ENCODE measurements at places on chromosomes 4 and X.

- DNase-seq, result no peak
These were observed 6.0 kb downstream of the TMEM271 start for GRCh38 chr4:569958-570667.

DNA sequence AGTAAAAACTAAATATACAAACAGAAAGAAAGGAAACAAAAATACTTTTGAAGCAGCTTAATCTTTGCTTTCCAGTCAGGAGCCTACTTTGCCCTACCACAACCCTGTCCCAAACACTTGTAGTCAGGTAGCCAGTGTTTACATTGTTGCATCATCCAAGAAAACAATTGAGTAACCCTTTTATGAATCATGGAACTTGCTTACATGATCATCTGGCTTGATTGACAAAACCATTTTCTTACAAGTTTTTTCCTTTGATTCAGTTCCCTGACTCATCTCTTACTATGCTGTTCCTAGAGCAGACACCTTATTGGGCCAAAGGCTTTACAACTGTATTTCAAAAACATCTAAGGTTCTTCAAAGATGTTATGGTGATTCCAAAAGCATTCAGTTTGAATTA lies 740.1 kb downstream of the KLHL13 start:
- DNase-seq, result no peak

DNA sequence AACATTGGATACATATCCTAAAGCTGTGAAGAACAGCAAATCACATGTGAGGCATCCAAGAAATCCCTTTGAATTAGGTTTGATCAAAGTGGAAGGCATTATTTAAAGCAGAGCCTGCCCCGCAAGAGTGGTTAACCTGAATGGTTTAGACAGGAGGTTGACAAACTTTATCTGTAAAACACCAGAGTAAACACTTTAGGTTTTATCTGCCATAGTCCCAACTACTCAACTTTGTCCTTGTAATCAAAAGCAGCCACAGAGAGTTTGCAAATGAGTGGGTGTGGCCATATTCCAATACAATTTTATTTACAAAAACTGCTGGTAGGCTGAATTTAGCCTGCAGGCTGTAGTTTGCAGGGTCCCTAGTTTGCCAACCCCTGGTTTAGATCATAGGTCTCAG lies 25.2 kb upstream of the FGFBP2 start:
- DNase-seq, result no peak

DNA sequence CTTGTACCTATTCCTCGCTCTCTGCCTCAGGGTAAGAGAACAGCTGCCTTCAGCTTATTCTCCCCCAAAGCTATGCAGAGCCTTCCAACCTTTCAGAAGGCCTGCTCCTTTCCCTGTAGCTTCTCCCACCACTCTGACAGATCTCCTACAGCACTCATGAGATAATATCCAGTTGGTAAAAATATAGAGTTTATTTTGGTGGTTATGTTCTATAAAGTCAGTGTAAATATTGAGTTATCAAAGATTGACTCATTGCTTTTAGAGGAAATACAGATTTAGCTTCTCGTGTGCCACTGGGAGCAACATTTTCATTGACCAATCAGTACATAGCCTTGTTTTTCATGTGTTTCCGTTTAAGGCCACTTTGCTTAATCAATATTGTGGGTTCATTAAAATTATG lies 216.2 kb upstream of the TECRL start:
- DNase-seq, result no peak

DNA sequence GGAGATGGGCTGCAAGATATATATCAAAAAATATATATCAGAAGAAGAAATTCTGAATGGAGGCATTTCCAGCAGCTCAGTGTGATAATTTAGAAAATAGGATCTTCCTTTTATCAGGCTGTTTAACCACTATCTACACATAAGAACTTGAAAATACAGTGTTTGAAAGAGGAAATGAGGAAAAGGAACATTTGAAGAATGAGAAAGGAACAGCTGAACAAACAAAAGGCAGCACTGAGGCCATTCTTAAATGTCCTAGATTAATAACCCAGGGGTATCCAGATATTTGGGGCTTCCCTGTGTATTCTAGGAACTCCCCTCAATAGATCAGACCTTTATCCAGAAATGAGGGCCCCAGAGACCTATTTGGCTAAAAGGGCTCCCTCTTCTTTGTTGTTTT lies 4.1 kb downstream of the SLC39A8 start:
- DNase-seq, result no peak

DNA sequence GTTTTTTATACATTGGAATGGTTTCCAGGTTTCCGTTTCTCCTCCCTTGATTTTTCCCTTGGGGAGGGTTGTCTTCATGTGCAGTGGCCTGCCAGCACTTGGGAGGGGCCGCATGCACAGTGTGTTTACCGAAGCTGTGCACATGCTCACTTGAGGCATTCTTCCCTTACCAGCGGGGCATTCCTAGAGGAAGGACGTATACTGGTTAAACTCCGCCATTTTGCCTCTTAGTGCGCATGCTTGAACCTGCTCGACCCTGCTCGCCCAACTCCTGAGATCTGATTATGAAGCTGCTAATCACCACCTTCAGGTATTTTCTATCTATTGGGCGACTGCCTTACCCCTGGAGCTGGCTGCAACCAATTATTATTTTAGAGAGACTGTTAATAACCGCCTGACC lies 76.2 kb downstream of the CXCL13 start:
- DNase-seq, result no peak

DNA sequence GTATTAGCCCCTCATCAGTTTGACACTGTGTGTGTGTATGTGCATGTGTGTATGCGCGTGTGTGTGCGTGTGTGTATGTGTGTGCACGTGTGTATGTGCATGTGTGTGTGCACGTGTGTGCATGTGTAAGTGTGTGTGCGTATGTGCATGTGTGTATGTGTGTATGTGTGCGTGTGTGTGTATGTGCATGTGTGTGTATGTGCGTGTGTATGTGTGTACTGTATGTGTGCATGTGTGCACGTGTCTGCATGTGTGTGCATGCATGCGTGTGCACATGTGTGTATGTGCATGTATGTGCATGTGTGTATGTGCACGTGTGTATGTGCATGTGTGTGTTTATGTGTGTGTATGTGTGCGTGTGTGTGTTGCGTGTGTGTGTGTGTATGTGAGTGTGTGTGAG lies 31.1 kb upstream of the MXRA5 start:
- no peak for DNase-seq

GRCh38 chr4:85128246-85129204 lies 162.0 kb upstream of the WDFY3 start:
- no peak for DNase-seq

- no peak for DNase-seq
These were observed 427.9 kb downstream of the STIM2 start for GRCh38 chr4:27288496-27288895.

- no peak for DNase-seq
These were observed 31.1 kb downstream of the TMEM164 start for GRCh38 chrX:110034036-110034435.

DNA sequence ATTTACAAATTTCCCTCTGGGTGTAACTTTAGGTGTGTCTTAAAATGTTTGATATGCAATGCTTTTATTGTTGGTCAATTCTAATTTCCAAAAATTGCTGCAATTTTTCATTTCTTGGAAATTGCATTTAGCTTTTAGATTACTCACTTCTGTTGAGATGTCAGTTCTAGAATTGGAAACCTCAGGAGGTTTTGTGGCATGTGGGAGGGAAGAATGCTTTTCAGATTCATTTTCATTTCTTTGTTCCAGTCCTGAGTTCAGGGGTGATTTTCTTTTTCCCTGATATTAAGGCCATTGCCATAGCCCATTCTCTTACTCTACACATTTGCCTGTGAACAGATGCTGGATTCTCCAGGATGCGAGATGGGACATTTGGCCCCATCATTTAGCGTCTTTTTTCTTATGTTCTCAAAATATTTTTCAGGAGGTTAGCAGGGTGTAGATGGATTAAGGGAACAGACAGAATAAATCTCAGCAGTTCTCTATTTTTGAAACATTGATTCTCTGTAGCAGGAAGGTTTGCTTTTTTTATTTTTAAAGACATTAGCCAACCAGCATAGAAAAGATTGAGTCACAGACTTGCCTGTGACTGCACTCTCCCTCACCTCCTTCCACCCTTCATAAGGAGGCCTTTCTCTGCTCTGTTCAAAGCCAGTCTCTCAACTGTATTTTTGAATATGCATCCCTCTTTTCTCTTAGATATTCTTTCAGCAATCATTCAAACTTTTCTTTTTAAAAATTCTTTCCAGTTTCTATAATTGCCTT lies 238.4 kb upstream of the ANXA3 start:
- DNase-seq, result peak; percentile 26

DNA sequence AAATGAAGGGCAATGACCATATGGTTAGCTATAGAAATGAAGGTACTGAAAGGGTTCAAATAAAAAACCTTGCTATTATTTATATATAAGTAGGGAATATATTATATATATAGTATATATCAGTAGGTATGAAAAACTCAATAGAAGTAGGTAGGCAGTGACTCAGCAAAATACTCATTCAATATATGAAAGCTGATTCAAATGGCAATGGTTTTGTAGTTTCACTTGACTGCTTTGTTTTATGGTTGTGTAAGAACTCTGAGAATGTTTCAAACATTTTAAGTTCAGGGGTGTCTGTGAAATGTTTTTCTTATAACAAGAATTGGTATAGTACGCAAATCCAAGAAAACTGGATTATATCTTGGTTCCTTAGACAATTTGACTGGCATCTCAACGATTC lies 4.1 kb downstream of the ZNF280C start:
- DNase-seq, result no peak

- DNase-seq, result no peak
These were observed 954.5 kb upstream of the IGFBP7 start for GRCh38 chr4:58064653-58065052.

GRCh38 chr4:101200561-101200960 lies 146.8 kb downstream of the PPP3CA start:
- no peak for DNase-seq

DNA sequence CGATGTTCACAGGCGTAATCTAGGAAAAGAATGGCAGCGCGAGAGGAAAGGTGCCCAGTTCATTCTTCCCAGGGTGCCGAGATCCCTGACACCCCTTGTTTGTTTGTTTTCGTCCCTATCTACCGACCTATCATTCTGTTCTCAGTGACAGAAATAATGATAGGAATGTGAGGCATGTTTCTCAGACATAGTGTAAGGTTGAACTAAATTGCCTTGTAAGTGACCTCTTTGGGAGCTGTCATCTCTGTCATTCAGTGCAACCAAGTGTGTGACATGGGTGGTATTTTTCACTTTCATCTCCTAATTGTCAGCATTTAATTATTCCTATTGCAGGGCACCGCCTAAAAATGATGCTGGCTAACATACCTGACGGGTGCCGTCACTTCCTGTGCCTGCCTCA lies 24.4 kb downstream of the CLDN22 start:
- DNase-seq, result no peak

GRCh38 chr4:110119337-110119736 lies 79.1 kb downstream of the ELOVL6 start:
- no peak for DNase-seq

GRCh38 chr4:112502871-112503270 lies 13.1 kb downstream of the NEUROG2 start:
- no peak for DNase-seq

GRCh38 chr4:128906581-128906980 lies 97.1 kb downstream of the JADE1 start:
- DNase-seq, result no peak

- no peak for DNase-seq
These were observed 185.4 kb upstream of the MTMR8 start for GRCh38 chrX:64580605-64581004.

GRCh38 chrX:154967603-154968002 lies 54.9 kb downstream of the F8 start:
- DNase-seq, result no peak

DNA sequence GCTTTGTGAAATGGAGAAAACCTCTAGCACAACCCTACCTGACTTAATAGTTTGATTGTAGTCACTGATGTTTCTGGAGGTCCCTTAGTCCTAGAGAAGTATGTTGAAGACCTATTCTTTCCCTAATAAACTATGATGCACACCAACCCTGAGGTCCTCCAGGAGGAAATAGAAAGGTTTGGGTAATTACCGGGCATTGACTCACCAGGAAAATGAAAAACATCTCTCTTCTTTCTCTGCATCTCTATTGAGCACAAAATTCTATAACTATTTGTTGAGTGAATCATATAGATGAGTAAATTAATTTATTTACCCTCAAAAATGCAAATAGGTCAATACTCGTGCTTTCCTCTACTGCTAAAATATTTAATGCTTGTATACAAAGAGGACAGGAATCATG lies 582.4 kb upstream of the FAM241A start:
- no peak for DNase-seq

- DNase-seq, result no peak
These were observed 684.1 kb downstream of the TRAM1L1 start for GRCh38 chr4:116401293-116401692.

- DNase-seq, result no peak
These were observed 189.0 kb upstream of the HCCS start for GRCh38 chrX:10922159-10922558.

GRCh38 chr4:39469429-39470077 lies 10.7 kb downstream of the LIAS start:
- DNase-seq, result no peak

DNA sequence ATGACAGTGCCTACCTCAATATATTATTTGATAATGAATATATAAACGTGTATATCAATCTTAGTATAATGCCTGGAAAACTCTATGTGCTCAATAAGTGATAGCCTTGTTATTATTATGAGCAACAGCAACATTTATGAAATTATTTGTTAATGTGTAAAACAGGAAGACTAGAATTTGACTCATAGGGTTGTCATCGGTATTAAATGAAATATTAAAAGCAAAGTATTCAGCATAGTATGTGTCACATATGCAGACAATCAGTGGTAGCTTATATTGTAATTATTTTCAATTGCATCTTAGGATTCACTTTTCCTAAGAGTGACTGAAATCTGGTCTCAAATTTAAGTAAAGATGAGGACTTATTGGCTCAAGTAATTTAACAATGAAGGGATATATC lies 24.6 kb downstream of the SPANXD start:
- no peak for DNase-seq

Measured in T-helper 2 cell treated with Interferon-gamma antibody and Interleukin-4, amounts not matched to agents 5 μg/mL and 100 μg/mL, for 36 hours (primary cell).